ENCODE measurements at places on chromosomes 11 and 22.

- no peak for DNase-seq
These were observed 12.6 kb downstream of the SERPIND1 start for GRCh38 chr22:20786536-20786979.

GRCh38 chr11:71101606-71102005 lies 150.8 kb downstream of the SHANK2 start:
- DNase-seq = no peak

GRCh38 chr11:118334745-118335144 lies 7.8 kb downstream of the CD3D start:
- no peak for DNase-seq

DNA sequence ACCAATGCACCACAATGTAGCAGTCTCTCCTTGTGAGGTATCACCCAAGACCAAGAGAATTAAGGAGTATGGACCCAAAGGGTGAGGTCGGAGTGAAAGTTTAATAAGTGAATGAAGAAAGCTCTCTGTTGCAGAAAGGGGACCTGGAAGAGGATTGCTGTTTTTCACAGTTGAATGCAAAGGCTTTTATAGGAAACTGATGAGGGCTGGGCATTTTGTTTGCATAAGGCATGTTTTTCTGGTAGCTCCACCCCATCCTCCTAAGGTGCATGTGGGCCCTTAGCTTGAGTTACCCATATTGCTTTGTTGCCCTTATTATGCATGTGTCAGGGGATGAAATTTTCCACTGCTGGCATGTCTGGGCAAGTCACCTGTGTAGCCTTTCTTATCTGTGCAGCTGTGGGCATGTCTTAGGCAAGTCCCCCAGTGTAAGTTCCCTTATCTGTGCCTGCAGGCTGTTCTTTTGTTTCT lies 64.7 kb downstream of the BDNF start:
- DNase-seq = no peak

GRCh38 chr11:34960277-34960676 lies 43.9 kb downstream of the PDHX start:
- DNase-seq = no peak
